ENCODE measurements at places on chromosomes 5 and 9.

DNA sequence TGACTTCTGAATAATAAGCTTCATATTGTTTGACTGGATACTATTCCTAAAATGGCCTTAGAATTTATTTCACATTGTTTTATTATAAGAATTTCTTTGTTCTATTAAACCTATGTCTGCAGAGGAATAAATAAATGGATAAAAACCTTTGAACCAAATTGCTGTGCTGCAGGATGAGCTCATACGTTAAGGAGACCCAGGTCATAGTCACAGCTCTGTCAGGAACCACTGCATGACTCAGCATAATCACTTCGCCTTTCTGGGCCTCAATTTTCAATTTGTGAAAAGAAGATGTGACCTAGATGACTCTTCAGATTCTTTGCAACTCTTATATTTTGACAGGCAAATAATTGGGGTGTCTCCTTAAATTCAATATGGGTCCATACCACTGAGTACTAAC is 36.7 kb upstream of the HMHB1 start:
- DNase-seq: no peak

GRCh38 chr5:16849775-16850174 is 86.3 kb downstream of the MYO10 start:
- DNase-seq: no peak

- no peak for DNase-seq
Measured at GRCh38 chr9:18350036-18350435, 123.9 kb upstream of the ADAMTSL1 start.

DNA sequence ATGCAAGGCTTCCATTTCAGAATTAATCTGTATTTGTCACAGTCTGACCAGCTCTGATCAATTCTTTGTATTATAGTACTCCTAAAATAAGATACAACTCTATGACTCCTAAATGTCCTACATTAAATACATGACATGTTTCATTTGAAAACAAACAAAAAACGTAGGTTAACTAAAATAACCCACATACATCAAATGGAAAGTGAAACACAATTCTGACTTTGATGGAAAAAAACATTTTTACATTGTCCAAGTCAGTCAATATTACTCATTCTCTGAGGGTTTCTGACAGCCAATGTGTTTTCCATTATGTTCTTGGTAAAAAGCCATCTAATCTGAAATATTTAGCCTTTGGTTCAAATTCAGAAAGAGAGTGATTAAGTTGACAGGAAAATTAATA is 8.7 kb downstream of the HMGCS1 start:
- DNase-seq: no peak

DNA sequence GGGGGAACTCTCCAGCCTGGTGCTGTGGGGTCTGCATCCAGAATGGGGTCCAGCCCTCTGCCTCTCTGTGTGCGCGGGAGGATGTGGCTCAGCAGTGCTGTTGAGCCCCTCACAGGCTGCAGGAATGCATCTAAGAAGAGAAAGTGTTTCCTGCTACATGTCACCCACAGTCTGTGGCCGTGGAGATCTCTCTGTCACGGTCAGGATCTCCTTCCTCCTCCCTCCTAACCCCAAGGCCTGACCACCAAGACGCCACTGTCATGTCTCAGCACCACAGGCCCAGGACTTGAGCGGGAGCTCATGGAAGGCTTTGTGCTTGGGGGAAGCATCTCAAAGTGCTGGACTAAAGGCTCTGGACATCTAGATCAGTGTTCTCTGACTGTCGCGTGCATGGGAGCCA is 90.1 kb downstream of the SREK1 start:
- DNase-seq: no peak

GRCh38 chr5:101123363-101123762 is 220.3 kb upstream of the ST8SIA4 start:
- no peak for DNase-seq

DNA sequence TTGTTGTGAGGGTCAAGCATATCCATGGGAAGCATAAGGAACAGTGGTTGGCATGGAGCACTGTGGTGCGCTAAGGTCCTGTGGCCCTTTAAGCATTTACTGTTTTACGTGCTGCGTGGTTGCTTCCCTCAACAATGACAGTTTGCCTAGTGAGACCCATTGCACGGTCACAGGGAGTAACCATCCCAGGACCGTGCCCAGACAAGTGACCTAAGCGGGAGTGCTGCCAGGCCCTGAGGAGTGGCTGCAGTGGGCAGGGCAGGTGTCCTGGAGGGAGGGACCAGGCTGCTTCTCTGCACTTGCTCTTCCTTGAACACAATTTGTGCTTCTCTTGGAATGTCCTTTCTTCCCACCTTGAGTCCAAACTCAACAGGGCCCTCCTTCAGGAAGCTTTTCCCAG is 64.6 kb downstream of the RGS3 start:
- DNase-seq: no peak

- DNase-seq: no peak
Measured at GRCh38 chr5:141565826-141566570, 52.8 kb downstream of the DIAPH1 start.

DNA sequence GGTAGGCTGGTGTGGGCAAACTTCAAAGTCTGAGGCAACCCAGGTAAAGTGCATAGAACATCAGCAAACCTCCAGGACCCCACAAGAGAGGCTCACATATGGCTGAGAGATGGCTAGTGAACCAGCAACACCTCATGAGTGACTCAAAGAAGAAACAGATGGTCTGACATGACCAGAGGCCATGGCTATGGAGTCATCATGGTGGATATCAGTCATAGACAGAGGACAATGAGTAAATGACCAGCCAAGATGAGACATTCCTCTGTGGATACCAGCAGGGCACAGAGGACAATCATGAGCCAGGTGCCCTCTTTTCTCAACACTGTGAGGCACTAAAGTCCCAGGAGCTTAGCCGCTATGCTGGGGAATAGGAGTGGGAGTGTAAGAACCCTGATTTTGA is 180.8 kb downstream of the RASEF start:
- no peak for DNase-seq

GRCh38 chr5:109316634-109317033 is 93.1 kb downstream of the PJA2 start:
- DNase-seq: no peak

GRCh38 chr5:18961234-18961633 is 1026.8 kb downstream of the CDH18 start:
- DNase-seq: no peak

DNA sequence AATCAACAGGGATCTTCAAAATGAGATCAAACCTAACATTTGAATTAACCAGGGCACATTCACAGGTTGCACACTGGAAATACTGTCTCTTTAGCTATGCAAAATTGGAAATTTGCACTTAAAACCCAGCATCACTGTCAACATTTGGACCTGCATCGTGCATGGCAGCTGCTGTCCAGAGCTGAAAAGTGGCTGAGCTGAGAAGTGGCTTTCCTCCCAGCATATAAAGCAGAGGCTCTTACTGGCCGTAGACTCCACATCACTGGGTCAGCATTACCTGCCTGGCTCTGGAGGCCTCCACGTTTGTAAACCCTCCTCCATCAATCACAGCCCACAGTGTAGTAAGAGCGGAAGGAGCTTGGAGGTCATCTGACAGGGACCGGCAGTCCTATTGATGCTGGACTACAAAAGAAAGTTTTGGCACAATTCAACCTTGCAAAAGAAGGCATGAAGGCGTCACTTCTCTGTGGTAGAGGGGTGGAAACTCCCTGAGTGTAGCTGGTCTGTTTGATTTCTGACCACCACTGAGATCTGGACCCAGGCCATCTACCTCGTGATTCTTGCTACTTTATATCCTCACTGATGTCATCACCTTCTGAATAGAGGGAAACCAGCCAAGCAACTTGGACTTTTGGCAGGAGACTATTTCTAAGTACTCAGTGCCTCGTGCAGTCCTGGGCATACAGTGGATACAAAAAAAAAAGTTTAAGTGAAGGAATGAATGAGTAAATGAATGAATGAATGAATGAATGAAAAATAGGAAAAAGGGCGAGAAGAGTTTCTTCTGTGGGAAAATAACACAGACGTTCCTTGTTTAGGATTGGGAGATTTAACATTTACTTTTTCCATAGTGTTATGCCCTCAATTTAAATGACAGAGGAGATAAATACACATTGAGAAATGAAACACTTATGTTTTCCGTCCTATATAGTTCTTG is 14.8 kb downstream of the RASEF start:
- no peak for DNase-seq

GRCh38 chr5:116554764-116555163 is 19.9 kb downstream of the SEMA6A start:
- peak; percentile 69 for DNase-seq
